ENCODE measurements at places on chromosomes 2 and 18.

GRCh38 chr2:6326958-6327357, 538.7 kb downstream of the CMPK2 start:
- DNase-seq = no peak

DNA sequence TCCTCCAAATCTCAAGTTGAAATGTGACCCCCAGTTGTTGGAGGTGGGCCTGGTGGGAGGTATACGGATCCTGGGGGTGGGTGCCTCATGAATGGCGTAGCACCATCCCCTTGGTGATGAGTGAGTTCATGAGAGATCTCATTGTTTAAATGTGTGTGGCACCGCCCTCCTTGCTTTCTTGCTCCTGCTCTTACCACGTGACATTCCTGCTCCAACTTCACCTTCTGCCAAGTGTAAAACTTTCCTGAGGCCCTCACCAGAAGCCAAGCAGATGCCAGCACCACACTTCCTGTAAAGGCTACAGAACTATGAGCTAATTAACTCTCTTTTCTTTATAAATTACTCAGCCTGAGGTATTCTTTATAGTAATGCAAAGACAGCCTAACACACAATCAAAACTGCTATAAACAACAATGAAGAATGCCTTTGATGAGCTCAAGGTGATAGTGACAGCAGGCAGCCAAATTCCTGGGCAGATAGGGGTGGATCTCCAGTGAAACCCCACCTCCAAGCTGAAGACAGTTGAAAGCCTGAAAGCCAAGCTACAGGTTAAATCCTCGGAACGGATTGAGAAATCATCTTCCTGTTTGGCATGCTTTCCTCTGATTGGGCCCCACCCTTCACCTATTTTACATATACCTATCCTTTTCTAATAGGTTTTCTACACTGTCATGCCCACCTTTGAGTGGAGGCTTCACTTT, 26.9 kb downstream of the MCEE start:
- DNase-seq = no peak

DNA sequence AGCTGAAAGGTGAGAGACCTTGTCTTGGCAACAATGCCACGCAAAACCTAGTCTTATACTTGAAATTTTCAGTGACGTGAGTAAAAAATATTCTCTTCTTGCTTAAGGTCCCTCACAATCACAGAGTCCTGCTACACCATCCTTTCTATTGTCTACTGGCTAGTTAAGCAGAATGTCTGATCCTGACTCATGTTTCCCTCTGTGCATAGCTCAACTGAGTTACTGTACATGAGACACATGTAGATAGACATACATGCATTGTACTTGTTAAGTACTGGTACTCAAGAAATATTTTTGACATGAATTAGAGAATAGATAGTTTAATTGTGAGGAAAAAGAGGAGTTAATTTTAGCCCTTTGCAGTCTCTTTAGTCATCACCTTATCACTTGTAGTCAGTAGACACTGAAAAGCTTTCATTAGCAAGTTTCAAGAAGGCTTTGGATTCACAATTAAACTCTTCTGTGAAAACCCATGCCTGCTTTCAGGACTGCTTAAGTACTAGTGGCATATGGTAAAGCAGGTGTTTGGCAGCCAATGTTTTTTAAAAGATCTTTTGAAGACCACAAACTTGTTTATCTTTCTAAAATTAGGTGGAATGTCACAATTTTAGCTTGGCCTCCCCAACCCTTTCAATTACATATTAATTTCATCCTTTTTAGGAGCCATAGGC, 158.7 kb upstream of the CCDC150 start:
- DNase-seq = no peak

DNA sequence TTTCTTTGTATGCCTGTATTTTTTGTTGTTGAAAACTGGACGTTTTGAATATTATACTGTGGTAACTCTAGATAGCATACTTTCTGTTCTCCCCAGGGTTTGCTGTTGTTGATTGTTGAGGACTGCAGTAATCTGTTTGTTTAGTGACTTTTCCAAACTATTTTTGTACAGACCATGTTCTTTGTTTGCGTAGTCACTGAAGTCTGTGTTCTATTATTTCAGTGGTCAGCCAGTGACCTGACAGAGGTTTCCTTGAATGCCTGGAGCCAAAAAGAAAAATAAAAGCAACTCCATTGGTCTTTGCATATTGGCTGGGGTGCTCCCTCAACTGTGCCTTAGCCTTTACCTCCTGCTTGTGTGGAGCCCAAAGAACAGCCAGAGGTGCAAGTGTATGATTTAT, 42.7 kb upstream of the PHLPP1 start:
- DNase-seq = no peak

DNA sequence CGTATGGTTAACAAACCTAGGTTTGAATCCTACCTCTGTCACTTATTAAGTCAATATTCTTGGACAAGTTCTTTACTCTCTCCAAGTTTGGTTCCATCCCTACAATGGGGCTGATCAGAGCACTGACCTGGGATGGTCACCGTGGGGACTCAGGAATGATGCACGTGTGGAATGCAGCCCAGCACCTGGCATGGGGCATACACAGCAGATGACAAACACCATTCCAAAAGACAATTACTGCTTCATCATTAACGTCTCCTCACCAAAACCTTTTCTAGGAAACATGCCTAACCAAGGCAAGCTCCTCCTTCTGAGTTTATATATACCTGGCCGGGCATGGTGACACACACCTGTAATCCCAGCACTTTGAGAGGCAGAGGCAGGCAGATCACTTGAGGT, 532.9 kb upstream of the ID2 start:
- DNase-seq = no peak

DNA sequence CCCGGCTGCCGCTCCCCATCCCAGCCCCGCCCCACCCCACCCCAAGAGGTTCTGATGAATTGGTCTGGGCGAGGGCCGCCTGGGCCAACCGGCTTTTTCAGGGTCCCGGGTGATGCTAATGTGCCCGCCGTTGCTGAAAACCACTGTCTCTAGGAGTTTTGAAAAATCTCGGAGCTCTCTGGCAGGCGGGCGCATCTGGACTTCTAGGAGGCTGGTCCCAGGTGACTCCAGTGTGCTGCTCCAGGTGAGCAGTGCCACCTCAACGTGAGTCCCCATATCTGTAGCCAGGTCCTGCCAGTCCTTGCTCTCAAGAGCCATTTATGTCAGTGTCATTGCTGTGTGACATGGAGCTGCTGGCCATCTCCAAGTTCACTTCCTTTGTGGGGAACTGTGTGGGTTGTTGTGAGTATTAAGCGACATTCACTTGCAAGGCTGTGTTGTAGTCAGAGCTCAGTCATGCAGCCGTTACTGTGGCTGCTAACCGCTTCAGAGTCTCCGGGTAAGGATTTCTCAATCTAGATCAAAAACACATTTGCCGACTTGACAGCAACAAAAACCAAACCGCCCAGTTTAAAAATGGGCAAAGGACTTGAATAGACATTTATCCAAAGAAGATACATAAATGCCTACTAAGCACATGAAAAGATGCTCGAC, at the start of gene RFX8:
TSS of gene RFX8 (minus strand) at position 382 of the 654 bp plus-strand sequence. CDS start 8,264 bp downstream, outside the sequence.
- peak; percentile 29 for DNase-seq

- no peak for DNase-seq
These were observed 41.6 kb upstream of the HK2 start for GRCh38 chr2:74792282-74792681.

DNA sequence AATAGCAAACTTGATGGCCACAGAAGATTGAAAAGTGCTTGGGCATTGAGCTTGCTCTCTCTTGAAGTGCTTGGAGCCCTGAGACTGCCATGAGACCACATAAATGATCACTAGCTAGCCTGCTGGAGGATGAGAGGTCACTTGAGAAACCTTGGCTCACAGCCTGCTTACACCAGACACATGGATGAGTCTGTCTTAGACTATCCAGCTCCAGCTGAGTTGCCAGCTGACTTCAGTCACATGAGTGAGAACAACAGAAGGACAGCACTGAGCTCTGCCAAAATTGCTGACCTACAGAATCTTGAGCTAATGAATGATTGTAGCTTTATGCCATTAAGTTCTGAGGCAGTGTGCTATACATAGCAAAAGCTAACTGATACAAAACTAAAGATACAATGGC, 18.1 kb downstream of the NABP1 start:
- DNase-seq = peak; percentile 36

DNA sequence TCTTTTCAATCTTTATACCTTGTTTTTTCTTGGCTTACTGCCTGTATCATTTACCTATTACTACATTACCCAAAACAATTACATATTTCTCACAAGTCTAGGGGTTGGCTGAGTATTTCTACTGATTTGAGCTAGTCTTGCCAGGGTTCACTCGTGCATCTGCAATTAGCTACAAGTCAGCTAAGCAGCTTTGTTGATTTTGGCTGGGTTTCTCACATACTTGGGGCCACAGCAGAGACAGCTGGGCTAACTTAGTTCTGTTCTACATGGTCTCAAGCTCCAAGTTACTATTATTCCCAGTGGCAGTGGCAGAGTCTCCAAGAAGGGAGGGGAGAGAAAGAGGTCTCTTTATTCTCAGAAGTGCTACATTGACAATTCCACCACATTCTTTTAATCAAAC, 54.7 kb upstream of the SP5 start:
- DNase-seq = no peak

DNA sequence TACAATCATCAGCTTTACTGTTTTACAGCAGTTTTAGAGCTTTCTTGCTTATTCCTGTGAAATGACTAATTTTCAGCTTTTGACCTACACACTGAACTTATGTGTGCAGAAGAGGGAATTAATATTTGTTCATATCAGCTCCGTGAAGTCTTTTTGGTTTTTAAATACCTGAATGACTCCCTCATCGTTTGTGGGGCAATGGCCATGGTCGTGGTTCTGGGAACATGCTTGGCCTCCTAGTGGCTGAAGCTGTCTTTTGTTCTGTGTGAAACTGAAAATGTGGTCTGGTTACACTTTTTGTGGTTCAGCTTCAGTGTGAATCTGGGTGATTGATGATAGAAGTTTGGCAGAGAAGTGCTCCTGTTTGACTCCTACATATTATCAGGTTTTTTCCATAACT, 408.1 kb downstream of the THSD7B start:
- no peak for DNase-seq

DNA sequence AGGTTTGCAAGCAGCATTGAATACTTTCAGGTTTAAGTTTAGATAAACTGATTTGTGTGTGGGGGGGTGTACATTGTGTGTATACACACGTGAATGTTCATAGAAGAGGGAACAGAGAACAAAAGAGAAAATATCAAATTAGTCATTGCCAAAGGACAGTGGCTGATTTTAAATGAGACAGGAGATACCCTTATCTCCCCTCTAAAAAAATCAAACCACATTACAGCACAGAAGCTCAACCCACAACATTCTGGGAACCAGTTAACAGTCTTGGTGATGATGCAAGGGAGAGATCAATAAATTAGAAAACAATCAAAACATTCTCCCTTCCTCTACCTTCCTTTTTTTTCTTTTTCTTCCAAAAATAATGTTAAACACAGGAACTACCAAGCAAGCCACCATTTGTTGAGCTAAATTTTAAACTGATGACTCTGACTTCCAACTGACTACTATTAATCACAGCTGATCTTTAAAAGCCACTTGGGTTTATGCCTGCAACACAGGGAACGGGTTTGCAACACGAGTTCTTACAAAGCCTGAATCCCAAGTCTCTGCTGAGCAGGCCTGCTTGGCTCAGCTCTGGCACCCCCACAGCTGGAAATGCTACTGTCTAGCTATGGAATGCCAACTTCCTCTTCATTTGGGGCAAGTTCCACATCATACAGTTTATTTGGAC, 119.2 kb upstream of the ACVR1C start:
- no peak for DNase-seq

GRCh38 chr18:5943514-5943913, 48.2 kb upstream of the TMEM200C start:
- DNase-seq = no peak

DNA sequence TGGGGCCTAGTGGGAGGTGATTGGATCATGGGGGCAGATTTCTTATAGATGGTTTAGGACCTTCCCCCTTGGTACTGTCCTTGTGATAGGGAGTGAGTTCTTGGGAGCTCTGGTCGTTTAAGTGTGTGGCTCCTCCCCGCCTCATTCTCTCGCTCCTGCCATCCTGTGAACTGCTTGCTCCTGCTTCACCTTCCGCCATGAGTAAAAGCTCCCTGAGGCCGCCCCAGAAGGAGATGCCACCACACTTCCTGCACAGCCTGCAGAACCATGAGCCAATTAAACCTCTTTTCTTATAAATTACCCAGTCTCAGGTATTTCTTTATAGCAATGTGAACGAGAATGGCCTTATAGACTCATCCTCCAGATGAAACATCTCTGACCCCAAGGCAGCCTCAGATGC, 101.5 kb downstream of the KCNF1 start:
- no peak for DNase-seq

GRCh38 chr18:4207383-4207985, 247.6 kb downstream of the DLGAP1 start:
- no peak for DNase-seq

DNA sequence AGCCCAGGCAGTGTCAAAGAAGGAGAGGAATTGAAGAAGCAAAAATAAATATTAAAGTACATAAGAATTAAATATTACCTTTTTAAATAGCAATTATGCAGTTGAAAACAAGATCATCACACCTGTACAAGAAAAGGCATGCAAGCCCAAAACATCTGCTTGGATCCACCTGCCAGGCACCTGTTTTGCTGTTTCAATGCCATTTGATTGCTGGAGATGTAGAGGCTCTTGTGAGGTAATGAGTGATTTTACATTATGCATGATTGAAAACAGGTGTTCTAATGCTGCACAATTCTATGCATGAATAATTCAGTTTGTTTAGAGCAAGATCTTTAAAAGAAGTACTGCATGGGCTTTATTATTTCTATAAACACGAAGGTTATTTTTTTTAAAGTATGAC, 700.6 kb upstream of the ZEB2 start:
- no peak for DNase-seq

DNA sequence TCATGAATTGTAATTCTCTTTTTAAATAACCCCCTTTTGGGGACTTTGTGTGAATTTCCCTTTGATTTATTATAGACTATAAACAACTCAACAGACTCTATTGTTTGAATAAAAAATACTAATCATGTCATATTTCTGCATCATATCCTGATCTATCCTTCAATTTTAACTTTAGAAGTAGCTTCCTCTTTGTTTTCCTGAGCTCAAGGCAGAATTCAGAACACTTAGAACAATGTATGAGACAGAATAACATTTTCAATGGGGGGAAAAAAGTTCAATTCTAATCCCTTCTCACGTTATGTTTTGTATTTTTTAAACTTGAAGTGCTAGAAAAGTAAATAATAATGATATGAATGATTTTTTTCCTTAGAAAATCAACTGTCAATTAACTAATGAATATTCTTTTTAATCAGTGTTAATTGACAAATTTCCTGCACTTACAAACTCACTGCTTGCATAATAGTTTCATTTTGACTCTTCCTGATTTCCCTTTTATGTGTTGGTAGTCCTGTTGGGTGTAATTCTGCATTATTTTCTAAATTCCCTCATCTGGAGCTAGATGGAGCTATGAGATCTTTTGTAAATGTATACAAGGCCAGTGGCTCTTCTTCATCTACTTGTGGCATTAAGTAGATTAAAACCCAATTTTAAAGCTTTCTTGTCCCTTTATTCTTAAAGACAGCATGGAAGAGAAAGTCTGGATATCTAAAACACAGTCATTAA, 326.1 kb downstream of the PARD3B start:
- DNase-seq = peak; percentile 12
